ENCODE measurements at places on chromosomes 12 and 14.

DNA sequence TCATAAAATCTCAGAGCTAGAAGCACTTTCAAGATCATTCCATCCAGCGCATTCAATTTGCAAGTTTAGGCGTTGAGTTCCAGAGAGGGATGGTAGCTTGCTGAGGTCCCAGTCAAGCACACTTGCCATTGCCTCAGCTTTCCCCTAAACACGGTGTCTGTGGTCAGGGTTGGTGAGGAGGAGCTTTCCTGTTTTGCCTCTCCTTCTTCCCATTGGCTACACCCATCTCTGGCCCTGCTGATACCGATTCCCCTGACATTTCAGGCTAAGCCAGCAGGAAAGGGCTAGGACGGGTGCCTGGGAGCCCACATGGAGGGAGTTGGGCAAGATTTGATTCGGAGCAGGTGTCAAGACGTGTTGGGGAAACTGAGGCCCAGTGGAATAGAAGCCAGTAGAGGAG is 9.1 kb downstream of the NFATC4 start:
- no peak for DNase-seq

GRCh38 chr12:118183711-118184110 is 47.8 kb downstream of the PEBP1 start:
- peak; percentile 24 for DNase-seq

DNA sequence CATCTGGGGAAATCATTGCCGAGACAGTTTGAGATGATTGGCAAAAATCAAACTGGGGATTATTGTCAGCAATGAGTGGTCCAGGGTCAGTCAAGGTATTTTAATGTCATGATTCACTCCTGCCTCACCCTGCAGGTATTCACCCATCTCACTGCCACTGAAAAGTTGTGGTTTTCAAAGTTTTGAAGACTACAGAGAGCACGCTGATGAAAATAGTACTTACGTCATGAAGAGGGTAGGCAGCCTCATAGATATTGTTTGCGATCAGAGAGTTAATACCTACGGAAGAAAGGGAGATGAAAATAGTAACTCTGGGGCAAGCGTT is 138.0 kb downstream of the ANO2 start:
- DNase-seq, result no peak

DNA sequence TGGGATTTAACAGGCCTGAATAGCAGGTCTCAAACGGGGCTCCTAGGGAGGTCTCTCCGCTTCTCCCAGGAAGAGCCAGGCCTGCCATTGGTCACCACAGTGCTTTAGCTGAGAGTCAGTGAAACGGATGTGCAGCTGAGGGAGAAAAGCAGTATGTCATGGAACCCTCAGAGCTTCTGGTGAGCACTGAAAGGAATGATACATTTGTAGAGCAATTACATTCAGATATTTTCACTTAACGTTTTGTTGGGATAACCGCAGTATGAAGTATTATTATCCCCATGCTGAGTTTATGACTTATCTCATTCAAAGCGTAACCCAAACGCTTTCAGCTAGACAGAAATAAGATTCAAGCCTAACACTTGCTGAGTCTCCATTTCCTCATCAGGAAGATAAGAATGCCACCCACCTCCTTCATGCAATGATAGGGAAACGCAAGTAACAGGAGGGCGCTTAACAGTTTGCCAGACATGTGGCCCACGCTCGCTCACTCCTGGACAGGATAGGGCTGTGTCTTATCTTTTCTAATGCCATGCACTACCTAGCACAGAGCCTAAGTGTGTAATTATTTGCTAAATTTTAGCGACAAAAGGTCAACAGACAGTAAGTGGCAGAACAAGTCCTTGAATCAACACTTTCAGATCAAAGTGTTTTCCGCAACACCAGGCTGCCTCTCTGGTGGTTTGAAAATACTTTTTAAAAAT is 28.2 kb downstream of the DAD1 start:
- no peak for DNase-seq

DNA sequence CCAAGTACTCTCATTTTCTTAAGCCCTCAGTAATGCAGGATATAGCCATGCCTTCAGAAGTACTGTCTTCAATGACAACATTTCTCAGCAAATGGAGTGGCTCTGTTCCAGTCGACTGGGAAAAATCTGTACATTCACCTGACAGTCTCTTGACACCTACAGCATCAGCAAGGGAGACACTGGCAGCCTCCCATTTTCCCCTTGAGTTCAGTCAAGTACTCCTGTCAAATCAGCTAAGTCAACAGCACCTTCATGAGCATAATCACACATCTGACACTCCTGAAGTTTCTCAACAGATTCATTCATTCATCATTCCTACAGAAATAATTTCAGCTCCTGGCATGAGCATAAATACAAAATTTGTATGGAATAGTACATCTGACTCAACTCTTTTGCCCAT is 46.1 kb downstream of the INTS13 start:
- DNase-seq, result no peak

DNA sequence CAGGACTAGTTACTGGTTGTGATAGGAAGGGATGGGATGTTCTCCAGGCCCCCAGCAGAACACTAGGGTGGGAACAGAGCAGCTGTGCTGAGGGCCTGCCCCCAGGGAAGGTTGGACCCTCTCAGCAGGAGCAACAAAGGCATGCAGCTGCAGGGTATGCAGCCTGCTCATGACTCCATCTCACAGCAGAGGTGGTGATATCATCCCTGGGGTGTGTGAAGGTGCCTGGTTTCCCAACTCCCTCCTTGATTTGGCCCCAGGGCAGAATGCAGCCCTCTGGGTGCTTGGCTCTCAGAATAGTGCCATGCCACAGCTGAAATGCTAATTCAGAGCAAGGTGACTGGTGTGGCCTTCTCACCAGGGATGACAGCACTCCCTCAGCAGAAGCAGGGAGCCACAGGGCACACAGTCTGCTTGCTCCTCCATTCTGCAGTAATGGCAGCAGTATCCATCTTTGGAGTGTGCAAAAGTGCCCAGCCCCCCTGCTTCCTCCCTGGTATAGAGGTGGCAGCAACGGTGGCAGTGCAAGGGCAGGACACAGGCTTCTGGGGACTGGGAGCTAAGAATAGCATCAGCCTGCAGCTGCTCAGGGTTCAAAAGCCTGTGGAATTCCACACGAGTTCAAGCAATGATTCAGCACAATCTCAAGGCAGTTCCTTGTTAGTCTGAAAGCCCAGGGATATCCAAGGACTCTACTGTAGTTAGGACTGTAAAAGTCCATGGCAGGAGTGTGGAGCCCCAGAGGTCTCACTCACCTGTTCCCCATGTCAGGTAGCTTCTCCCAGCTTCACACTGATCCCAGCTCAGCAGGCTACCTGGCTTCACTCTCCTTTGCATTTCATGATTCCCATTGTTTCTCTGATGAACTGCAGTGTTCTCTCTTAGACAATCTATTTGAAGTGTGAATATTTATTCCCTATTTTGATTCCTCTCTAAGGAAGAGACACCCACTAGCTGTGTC is 298.1 kb upstream of the FOXG1 start:
- DNase-seq, result peak; percentile 63

DNA sequence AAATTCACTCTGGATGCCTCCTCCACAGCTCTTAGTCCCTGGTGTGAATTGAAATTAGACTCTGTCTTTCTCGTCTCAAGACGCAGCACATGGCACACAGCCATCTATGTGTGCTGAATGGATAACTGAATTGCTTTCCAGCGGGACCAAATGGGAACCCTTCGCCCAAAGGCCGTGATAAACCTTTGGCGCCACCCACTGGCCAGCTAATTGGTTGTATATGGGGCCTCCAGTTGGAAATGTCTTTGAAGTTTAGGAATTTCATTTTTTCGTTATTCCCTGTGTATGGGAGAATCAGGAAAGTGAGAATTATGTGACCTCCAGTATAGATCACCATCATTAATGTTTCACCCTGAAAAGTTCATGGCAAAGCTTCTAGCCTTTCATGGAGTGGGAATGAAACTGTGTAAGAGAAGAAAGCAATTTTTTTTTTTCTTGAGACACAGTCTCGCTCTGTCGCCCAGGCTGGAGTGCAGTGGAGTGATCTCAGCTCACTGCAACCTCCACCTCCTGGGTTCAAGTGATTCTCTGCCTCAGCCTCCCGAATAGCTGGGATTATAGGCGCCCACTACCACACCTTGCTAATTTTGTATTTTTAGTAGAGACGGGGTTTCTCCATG is 9.8 kb upstream of the HSP90AA1 start:
- peak; percentile 76 for DNase-seq

DNA sequence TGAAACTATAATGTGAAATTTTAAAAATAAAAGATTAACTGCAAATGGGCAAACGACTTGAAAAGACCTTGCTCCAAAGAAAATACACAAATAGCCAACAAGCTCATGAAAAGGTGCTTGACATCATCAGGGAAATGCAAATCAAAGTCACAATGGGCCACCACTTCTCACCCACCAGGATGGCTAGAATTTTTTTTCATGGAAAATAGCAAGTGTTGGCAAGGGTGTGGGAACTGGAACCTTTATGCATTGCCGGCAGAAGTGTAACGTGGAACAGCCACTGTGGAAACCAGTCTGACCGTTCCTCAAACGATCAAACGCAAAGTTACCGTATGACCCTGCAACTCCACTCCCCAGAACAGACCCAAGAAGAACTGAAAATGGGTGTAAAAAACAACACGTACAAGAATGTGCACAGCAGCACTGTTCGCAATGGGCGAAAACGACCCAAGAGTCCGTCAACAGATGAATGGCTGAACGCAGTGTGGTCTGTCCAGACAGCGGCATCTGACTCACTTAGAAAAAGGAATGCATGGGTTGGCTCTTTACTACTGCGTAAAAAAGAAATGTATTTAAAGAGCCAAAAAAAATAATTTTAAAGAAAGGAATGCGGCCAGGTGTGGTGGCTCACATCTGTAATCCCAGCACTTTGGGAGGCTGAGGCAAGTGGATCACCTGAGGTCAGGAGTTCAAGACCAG is 40.2 kb downstream of the SCARB1 start:
- DNase-seq, result no peak

DNA sequence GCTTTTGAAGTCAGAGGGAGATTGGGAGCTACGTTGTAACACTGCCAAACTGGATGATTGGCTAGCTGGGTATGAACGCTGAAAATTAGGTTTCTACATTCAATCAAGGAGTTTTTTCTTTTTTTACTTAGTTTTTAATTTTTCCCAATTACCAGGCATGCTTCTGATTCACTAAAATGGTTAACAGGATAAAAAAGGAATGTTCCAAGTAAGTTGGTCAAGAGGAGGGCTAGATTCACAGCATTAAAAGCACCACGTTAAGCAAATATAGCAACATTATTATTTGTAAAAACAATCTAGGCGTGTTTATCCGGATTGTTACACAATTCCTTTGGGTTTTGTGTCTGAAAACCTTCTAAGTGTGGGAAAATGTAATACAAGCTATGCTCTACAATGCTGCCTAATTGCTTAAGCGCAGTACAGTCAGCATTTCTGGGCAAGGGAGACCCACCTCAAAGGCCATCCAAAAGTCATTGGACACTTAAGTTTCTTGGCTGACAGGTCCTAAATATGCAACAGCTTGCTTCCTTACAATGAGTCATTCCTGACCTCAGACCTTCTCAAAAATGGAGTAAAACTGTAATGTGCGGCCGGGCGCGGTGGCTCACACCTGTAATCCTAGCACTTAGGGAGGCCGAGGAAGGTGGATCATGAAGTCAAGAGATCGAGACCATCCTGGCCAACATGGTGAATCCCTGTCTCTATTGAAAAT is 1.2 kb downstream of the RPLP0 start:
- peak; percentile 73 for DNase-seq

GRCh38 chr14:39491134-39491571 is 58.9 kb upstream of the FBXO33 start:
- DNase-seq, result peak; percentile 33

GRCh38 chr14:103881268-103882201 is 34.2 kb upstream of the PPP1R13B start:
- DNase-seq, result no peak

- peak; percentile 64 for DNase-seq
Measured at GRCh38 chr12:53182903-53183302, 2.2 kb upstream of the CSAD start.

- peak; percentile 36 for DNase-seq
Measured at GRCh38 chr14:24741871-24742270, 107.9 kb upstream of the GZMB start.

DNA sequence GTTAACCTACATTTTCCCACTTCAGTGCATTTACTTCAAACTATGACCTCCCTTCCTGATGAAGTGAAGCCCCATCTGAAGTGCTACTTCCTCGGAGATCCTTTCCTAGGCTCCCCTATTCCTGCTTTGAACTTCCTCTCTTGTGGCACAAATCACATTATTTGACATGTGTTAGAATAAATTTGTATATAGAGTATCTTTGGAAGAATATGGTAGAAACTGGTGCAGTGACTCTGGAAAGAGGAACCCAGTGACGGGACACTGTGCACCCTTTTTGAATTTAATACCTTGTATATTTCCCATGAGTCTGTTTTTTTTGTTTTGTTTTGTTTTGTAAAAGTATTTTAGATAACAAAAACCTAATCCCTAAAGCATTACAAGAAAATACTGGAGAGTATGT is 66.4 kb upstream of the SRSF5 start:
- DNase-seq, result no peak

DNA sequence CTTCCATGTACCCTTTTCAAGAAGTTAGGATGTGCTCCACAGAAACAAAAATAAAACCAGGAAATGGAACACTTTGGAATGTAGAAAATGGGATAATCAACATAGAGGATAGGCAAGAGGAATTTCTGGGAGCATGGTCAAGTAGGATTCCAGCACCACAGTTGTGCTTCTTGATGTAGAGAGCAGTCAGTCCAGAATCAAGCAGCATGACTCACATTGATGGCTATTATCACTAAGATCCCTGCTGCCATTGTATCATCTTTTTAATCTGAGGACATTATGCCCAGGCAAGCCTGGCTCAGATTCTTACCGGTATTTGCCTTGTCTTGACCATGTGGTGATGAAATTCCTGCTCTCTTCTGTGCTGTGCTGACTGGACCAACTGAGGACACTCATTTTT is 5.7 kb downstream of the ETFRF1 start:
- peak; percentile 66 for DNase-seq

DNA sequence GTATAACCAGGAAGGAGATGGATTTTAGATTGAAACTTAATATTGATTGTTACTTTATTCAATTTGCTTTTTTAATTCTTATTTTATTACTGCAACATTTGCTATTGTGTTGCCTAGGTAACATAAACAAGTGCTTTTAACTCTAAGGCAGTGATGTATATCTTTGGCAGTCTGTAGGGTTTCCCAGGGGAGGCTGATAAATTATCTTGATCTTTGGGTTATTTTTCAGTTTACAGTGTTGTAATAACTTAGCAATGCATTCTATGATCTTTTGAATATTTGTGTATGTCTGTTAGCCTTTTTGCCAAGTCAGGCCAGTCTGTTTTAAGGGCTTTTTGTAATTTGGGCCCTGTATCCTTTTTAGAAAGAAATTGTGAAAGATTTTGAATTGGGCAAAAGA is 7.8 kb upstream of the DTD2 start:
- DNase-seq, result no peak

DNA sequence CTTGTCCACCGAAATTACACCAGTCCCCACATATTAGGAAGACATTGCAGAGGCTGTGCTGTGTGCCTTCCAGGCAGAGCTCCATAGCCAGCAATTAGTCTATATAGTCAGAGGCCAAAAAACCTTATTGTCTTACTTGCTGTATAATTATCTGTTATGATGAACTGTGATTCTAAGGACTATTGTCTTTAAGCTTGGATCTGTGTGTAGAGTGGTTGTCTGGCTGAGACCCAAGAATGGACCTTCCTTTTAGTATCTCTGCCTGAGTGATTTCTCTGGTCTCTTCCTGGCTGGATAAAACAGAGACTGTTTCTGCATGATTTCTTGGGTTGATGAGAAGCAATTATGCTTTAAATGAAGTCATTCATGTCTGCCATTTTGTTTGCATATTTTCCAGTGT is 465.3 kb downstream of the PRKD1 start:
- no peak for DNase-seq

- DNase-seq, result no peak
Measured at GRCh38 chr14:99514552-99515300, 33.5 kb downstream of the CCNK start.

GRCh38 chr14:69701857-69702256 is 65.1 kb upstream of the SRSF5 start:
- DNase-seq, result no peak
